ENCODE measurements at places on chromosomes 5 and 9.

DNA sequence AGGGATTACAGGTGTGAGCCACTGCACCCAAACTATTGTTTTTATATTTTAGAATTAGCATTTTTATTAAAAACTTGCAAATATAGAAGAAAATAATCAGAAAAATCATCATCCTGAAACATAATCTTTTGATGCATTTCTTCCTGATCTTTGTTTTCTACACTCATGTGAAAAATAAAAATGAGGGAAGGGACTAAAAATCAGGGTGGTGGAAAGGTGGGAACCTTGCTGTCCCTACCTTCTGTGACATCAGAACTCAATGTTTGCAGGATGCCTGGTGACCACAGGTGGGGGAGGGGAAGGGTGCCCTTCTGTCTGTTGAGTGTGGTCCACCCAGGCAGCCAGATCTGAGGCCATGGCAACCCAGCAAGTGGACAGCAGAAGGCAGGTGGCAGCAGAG lies at the start of gene SMIM23:
TSS of gene SMIM23 (plus strand) at position 301 of the 400 bp plus-strand sequence. CDS start at position 356, 55 bp downstream.
- no peak for DNase-seq

DNA sequence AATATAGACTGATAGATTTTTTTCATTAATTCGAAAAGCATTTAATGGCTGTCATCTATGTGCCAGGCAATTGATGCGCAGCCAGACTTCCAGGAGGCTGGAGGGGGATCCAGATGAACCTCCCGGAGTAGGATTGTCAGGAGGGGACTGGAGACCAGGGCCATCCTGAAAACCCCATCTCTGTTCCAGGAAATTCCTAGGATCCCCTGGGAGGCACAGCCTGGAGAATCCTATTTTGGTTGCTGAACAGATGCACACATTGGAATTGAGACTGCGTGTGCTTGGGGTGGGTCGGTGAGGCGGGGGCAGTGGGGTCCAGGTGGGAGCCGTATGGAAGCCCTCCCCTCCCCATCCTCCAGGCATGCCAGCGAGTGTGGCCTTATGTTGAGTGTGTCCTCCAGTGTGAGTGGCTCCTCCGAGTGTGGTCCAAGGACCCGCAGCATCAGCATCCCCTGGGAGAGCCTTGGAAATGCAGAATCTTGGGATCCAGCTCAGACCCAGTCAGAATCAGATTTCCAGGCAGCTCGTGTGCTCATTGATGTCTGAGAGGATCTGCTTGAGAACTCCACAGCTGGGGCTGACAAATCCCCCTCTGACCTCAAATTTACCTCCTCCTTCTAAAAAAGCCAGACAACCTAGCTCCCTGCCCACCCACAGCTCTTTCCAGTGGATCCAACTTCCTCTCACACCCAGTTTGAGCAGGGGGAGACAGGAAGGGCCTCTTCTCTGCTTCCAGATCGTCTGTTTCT lies 38.7 kb downstream of the ROPN1L start:
- no peak for DNase-seq

GRCh38 chr5:77328930-77329647 lies 118.6 kb downstream of the PDE8B start:
- DNase-seq, result no peak

DNA sequence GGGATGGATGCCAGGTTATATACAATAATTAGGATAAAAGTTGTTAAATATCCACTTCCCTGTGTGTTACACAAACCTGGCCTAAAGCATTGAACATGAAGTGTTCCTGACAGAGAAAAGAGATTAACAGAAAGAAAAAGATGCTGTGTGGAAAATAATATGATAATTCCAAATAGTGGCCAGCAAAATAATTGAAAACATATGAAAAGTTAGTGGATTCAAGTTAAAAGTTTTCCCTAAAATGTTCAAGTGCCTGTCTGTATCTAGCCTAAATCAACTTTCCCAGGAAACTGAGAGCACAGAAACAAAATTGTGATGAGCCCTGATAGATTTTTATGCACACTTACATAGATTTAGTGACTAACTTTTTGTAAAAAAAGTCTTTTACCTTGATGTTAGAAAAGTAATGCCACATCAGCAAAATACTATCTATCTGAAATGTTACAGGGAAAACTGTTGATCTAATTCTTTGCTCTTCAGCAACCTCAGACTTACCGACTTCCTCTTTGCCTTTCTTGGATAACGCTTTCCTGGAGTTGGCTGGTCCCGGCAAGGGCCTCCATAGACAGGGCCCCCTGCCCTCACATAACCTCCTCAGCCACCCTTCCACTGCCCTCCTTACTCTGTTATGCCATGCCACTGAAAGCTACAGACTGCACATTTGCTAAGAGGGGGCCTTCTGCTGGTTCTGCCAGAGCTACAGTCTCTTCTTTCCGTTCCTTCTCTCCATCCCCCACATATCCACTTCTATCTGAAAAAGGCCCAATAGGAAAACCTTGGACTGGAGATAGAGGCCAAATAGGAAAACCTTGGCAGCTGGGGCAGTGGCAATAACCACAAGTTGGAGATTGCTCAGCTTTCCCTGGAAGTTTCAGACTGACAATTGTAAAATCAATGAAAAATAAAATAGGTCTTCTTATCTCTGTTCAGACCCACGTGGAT lies 44.4 kb downstream of the ZNF474 start:
- no peak for DNase-seq

- DNase-seq, result no peak
Measured at GRCh38 chr5:124587280-124587679, 159.2 kb downstream of the ZNF608 start.

DNA sequence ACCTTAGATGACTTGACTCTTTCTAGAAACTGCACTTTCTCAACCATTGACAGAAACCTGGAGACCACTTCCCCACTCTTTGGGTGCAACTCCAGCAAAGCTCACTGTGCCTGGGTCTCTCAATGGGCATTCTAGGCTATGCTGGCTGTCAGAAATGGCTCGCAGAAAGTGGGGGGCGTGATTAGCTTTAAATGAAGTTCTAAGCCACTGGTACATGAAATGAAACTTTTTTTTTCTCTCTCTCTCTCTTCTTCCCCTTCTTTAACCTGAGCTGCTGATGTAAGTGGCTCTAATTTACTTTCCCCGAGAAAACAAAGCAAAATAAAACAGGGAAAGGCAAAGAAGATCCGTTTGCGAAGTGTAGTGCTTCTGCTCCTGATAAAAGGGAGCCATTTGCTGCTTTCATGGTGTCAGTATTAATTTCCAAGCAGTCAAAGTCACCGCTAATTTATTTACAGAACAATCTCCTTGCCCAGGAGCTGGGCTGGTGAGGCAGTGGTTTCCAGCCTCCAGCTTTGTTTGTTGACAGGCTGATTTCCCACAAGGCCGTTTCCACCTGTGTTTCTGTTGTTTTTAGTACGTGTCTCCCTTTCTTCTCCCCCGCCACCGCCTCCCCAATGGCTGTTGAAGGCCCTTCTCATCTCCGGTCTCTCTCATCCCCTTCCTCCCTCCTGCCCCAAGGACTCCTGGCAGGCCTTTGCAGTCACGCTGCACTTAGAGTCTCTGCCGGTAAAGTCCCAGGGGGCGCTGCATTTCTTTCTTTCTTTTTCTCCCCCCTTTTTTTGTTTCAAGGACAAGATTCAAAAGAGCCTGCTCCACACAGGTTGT lies 422.9 kb downstream of the EBF1 start:
- DNase-seq, result no peak

DNA sequence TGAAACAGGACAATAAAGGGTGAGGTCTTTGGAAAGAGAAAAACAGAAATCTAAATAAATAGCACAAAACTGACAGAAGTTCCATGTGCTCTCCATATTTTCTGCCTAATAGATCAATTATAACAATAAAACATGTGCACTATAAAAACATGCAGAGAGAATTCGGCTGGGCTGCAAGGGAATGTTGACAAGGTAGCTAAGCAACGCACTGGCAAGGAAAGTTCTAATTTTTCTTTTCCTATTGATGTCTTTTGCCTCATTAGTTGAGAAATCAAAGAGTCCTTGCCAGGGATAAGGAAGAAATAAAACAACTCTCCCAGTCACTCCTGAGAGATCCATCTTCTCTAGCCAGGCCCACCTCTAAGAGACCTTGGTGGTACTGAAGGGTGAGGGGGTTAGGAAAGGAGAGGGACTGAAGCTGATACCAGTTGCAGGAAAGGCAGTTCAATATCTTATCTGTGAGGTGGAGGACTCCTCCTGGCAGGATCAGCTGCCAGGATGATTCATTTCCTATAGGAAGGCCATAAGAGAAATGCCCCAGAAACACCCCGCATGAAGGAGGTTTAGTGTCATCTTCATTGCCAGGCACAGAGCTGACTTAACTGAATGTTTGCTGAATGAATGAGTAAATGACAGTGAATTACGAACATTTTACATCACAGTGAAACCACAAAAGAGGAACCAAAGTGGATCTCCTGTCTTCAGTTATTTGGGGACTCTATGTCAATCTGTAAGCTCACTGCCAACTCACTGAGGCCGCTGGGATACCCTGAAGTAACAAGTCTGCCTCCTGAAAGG lies 63.7 kb upstream of the IFNK start:
- no peak for DNase-seq

GRCh38 chr9:134693011-134693410 lies 51.4 kb downstream of the COL5A1 start:
- no peak for DNase-seq

DNA sequence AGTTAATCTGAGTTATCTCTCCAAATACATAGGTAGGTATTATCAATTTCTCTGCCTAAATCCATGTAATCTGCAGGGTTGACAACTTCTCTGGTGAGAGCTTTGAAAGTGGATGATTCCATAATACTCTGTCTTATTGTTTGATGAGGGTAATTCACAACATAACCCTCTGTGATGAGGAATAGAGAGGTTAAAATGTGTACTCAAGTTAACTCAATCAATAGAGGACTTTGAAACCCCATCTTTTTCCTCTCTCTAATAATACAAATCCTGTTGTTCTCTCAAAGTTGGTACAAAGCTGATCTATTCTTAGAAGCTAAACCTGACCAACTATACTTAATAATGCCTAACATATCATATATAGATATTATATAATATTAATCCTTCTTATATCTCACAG lies 100.1 kb downstream of the PLPPR1 start:
- no peak for DNase-seq

DNA sequence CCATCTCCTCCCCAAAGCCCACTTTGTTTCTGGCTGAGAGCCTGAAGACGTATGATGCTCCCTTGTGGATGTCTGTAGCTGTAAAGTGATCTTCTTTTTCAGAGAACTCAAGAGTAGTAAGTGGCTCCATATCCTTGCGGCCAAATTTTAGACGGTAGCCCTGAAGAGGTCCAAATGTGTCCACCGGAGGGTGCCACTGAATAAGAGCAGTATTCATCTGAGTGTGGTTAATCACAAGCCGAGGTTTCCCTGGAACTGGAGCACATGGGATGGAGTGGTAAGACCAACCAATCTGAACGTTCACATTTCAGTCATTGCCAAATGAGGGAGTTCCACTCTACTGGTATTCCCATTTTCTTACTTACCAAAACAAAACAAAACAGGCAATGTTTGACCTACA lies 686.5 kb upstream of the DMAC1 start:
- DNase-seq, result no peak

GRCh38 chr5:1322036-1322900 lies 22.6 kb downstream of the CLPTM1L start:
- no peak for DNase-seq

GRCh38 chr9:92275541-92275940 lies 18.0 kb downstream of the IARS1 start:
- DNase-seq, result no peak

DNA sequence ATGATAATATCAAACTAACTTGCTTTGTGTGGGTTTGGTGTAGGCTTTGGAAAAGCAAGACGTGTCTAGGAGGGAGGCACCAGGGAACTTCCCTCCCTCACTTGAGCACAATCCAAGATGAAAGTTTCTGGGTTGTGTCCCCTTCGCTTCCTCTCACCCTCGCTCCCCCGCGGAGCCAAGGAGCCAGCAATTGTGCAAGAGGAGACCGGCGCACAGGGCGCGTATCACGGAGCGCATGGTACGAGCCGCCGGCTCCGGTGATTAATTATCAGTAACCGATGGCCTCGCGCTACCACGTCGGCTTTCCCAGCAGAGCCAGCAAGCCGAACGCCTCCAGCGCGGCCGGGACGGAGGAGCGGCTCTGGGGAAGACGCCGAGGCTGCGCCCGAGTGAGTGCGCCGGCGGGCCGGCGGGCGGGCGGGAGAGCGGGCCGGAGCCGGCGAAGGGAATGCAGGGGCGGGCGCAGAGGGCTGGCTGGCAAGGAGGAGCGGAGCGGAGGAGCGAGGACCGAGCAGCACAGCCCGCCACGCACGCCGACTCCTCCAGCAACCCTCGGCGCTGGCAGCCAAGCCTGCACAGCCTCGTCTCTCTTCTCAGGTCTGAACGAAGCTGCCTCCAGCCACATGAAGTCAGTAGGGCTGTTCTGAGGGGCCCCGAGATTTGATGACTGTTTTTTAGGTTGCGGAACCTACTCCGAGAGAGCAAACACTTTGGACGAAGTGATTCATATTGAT lies 143.6 kb downstream of the BNC2 start:
- peak; percentile 85 for DNase-seq

DNA sequence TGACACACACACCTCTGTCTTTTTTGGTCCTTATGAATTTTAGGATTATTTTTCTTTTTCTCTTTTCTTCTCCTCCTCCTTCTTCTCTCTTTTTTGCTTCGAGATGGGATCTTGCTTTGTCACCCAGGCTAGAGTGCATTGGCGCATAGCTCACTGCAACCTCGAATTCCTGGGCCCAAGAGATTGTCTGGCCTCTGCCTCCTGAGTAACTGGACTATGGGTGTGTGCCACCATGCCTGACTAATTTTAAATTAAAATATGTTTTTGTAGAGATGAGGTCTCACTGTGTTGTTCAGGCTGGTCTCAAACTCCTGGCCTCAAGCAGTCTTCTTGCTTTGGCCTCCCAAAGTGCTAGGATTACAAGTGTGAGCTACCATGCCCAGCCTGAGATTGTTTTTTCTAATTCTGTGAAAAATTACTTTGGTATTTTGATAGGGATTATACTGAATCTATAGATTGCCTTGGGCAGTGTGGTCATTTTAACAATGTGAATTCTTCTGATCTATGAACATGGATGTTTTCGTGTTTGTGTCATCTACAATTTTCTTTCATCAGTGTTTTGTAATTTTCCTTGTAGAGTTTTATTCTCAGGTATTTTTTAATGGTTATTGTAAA lies 7.7 kb downstream of the AHRR start:
- DNase-seq, result peak; percentile 7

DNA sequence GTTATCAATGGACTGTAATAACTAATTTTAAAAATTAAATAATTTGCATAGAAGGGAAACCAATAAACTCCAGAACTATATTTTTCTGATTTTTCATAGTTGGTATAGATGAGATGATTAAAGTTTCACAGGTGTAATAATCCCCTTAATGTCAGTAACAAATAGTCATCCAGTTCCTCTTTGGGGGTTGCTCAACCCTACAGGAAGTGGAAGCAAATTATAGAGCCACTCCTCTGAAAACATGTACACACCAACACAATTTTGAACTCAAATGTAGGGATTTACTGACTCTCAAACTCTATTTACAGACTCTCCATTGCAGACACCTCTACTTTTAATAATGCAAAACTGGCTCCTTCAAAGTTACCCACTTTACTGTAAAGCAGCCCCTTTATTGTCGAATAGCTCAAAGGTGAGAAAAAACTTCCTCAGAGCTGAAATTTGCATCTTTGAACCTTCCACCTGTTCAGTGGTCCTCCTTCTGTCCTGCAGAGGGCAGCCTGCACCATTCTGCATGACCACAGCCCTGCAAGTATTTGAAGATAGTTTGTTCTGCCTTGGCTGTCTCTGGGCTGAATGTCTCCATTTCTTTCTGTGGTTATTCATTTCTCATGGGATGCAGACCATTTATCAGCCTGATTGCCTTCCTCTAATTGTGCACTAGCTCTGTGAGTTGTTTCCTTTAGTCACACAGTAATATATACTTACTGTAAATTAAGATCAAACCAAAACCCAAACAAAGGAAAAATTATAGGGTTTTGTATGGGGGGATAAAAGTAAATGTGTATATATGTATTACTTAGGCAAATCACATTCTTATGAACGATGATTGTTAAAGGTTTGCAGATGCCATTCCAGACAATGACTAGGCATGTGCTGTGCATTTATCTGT lies 383.2 kb upstream of the SGCD start:
- DNase-seq, result peak; percentile 35

Data from HCEC 1CT (cell line).